ENCODE measurements at places on chromosomes 12 and 14.

DNA sequence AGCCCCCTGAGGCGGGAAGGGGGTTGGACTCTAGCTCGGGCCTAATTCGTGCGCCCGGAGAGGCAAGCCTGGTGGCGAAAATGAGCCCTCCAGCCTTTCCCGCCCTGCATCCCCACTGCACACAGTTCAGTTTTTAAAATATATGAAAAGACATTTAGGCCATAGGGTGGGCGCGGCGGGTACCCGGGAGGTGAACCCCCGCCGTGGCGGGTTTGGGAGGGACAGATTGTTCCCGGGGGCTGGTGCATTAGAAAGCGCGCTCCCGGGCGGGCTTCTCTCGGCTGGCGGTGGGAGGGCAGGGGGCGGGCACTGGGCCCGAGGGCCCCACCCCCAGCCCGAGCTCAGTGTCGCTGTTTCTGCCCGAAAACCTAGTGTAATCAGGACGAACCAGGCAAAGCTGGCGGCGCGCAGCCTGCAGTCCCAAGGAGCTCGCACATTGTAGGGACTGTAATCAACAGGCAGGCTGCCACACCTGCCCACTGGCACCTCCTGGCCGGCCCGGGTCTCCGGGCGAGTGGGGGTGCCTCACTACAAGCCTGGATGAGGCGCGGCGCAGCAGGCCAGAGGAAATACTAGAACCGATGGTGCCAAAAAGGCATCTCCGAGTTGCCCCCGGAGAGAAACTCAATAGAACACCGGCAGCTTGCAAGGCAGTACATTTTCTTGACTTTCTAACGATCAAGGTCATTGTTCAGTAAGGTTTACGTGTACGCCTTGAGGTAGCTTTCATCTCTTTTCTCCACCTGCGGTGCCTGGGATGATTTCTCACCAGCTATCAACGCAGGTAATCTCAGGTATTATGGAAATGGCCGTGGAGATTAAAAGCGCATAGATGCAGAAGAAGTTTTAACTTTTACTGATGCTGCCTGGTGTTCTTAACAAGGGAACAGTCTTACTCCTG is 764 bp upstream of the SPTB start:
- DNase-seq: peak; percentile 74

DNA sequence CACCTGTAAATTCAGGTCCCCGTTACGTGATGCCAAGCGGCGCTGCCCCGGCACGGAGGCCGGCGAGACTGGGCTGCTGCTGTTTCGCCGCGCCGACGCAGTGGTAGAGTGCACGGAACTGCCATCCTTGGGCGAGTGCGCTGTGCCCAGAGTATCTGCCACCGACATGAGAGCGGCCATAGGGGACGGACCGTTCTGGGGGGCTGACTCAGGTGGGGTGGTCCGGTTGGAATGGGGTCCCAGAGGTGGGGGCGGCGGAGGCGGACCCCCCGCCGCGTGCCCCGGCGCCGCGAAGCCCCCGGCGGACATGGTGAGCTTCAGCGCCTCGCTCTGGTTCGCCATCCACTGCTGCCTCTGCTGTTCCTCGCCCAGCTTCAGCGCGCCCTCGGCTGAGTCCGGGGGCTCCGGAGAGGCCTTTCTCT is 2.8 kb downstream of the IRF2BPL start:
- no peak for DNase-seq

- no peak for DNase-seq
Measured at GRCh38 chr12:49900371-49900770, 3.3 kb downstream of the FAIM2 start.

DNA sequence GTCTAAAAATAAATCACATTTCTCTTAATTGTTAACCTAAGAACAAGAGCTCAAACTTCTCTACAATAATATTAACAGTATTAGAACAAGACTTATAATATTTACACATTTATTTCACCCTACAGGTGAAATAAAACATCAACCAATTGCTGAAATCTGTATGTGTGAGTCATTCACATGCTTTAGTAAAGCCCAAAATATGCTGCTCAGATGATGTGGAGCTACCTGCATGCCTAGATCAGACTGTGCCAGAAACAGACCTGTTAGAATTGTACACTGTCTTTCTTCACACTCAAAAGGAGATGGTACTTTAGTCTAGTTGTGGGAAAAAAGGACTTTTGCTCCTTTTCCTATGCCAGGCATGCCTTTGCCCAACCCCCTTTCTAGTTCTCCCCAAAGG is 54.7 kb downstream of the RPS6KA5 start:
- no peak for DNase-seq

Measured in D341Med (cell line).